ENCODE measurements at places on chromosomes 3 and 15.

DNA sequence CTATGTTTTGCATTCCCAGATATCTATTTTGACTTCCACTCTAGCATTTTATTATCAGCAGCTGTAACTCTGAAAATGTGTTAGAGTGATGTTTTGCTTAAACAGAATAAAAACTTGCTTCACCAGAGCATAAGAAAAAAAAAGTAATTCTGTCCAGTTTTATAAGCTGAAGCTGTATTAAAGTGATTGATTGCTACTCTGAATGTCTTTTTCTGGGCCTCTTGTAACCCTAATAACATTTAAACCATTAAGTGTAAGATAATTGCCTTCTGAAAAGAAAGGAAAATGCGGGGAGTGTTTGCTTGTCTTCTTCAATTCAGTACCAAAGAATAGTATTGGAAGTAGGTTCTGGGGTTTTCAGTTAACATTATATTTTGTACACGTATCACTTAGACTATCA lies 57.9 kb upstream of the UBE2E1 start:
- no peak for DNase-seq

DNA sequence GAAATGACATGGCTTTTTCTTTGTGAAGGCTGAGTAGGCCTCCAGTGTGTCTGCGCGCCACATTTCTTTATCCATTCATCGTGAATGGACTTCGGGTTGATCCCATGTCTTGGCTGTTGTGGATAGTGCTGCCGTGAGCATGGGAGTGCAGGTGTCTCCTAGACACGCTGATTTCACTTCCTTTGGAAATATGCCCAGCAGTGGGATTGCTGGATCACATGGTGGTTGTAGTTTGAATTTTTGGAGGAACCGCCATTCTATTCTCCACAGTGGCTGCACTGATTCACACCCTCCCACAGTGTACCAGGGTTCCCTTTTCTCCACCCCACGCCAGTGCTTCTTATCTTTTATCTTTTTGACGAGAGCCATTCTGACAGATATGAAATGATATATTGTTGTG lies 171.7 kb downstream of the NSMCE3 start:
- DNase-seq: no peak

GRCh38 chr15:56410721-56411120 lies 45.5 kb downstream of the TEX9 start:
- no peak for DNase-seq

- DNase-seq: no peak
These were observed 77.7 kb downstream of the ABHD5 start for GRCh38 chr3:43768381-43768973.

DNA sequence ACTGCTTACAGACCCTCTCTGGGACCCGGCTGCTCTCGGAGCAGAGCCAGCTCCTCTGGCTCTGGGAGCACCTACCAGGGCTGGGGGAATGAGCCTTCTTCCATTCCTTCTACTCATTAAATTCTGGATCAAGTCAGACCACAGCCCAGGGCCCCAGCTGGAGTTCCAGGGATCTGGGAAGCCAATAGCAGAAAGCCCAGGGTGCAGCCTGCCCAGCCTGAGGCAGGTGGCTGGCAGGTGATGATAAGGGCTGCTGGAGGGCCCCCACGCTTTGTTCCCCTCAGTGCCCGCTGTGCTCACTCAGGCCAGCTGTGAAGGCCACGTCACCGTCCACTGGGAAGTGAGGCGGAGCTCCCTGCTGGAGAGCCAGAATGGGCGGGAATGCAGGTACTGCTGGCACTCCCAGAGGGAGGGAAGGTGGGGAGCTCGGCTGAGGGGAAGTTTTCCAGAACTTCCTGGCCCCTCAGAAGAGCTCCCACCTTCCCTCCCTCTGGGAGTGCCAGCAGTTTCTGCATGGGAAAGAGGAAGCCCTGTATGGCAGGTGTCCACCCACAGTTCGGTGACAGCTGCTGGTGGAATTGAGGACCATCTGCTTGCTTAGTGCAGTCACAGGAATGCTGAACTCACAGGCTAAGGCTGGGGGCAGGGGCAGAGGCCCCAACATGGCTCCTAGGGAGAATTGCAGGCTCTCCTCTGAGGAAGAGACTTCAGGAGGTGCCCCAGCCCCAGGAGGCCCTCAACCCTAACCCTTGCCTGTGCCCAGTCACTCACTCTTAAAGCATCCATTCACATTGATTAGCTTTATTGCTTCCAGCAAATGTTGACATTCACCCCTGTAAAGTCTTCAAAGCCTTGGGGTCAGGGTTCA lies 12.6 kb upstream of the RTP3 start:
- DNase-seq: no peak

GRCh38 chr3:37751967-37752648 lies 109.6 kb upstream of the CTDSPL start:
- no peak for DNase-seq

DNA sequence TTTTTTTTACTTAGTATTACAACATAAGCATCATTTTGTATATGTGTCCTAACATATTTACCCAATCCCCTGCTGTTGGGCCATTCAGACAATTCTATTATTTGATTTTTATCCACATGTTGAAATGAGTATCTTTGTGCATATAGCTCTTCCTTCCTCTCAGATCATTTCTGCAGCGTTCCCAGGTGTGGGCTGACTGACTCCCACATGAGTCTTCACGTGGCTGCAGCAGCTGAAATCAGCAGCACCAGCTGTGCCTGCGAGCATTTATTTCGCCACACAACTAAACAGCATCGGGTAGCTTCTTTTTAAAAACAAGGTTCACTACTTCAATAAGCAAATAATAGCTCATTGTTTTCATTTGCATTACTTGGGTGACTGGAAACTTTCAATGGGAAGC lies 44.5 kb upstream of the PDE8A start:
- no peak for DNase-seq

- no peak for DNase-seq
These were observed 37.4 kb downstream of the ARIH1 start for GRCh38 chr15:72511536-72511935.

DNA sequence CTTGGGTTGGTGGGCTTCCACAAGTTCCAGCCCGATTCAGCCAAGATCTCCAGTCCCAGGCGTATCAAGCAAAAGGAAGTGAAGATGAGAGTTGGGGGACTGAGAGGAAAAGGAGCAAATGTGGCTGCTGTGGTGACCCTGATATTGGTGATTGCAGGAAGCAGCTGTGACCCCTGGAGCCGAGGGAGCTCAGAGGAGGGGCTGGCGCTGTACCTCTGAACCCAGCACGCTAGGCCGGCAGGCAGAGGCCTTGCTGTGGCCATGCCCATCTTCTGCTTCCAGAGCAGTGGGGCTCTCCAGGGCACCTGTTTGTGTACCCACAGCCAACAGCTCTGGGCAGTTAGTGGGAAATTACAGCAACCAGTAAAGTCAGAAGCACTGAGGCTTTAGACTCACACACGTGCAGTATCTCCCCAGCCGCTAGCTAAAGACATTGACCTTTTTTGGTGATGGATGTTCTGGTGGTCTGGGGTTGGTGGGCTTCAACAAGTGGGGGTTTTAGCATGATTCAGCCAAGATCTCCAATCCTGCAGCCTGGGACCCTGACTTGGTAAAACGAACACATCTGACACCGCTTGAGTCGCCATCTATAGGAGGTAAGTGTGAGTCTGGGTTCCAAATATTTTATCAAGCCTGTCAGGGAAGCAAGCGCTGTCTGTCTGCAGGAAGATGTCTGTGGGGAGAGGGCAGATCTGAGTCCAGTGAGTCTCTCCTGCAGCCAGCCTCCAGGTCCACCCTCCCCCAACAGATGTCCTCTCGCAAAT lies 33.1 kb downstream of the TM2D3 start:
- no peak for DNase-seq

GRCh38 chr3:113174801-113175485 lies 36.4 kb upstream of the BOC start:
- DNase-seq: peak; percentile 83

GRCh38 chr3:71131375-71132314 lies 451.9 kb downstream of the FOXP1 start:
- no peak for DNase-seq

DNA sequence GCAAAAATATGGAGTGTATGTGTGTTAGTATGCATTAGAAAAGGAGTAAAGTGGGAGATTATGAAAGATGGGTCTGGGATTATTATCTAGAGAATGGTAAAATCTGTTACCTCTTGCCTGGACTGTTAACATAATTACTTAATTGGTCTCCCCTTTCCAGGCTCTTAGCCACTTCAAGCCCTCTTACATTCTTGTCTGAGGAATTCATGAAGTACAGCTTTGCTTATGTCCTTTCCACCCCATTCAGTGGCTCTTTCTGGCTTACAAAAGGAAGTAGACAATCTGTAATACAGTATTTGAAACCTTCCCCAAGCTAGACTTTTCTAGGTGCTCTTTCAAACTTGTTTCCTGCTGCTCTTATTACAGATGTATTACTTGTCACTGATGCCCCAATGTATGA lies 129.8 kb downstream of the MBNL1 start:
- no peak for DNase-seq

- DNase-seq: no peak
These were observed 219.6 kb downstream of the MTHFS start for GRCh38 chr15:79677241-79677640.

- peak; percentile 8 for DNase-seq
These were observed 221.6 kb downstream of the PLOD2 start for GRCh38 chr3:145939431-145939830.

DNA sequence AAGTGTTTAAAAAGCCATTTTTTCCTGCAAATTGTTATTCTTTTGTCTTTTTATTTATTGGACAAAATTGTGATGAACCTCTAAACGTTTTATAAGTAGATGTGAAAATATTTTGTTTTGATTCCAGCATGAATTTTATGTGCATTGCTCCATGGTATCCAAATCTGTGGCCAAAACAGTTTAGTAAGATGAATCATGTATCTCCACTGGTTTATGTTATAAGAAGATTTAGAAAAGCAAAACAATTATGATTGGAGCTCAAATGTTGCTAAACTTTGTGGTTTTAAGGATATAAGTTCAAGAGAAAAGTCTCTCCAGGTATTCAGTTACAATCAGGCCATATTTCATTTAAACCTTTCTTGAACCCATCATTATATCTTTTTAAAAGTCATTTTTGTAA lies 80.9 kb downstream of the NECTIN3 start:
- DNase-seq: no peak

GRCh38 chr3:122893282-122893681 lies 98.4 kb downstream of the SLC49A4 start:
- DNase-seq: no peak

DNA sequence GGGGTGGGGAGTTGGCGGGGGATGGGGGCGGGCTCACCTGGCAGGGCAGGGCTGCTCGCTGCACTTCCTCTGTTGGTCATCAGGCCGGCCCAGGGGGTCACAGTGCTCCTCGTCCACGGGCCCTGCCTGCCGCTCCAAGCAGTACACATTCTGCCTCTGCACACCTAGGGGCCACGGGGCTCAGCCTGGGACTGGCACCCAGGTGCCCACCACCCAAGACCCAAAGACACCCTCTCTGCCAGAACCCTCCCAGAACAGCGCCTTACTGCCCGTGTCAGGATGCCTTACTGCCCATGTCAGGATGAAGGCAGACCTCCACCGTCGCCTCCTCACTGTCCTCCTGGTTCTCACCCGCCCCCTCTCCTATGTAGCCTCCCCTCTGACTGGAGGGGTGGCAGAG lies 43.2 kb downstream of the ADAMTS7 start:
- DNase-seq: no peak

DNA sequence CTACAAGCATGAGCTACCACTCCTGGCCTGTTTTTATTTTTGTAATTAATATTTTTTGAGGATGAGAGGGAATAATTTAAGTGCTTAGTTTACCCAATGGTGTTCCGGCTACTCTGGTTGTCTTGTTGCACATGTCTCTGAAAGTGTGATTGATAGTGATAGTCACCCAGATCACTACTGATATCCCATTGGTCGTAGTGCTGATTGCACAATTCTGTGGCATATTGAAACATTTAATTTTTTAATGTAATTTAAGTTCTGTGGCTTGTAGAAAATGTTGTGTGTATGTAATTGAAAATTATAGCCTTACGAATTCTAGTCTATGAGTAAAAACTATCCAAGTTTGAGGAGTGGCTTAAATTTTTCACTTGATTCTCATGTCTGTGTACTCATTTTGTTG lies 11.9 kb downstream of the ARIH2 start:
- no peak for DNase-seq
